M059J (cell line): ENCODE measurements at places on chromosomes 6 and 20. TPM values are rescaled to one million over a fixed set of nuclear protein-coding genes. Genes with fewer than 3 reads are reported as not detected.

Gene RHAG
- not detected in 2 replicates for total RNA-seq

Gene GJA1
- total RNA-seq = 39.2 and 54.5 TPM in 2 replicates

DNA sequence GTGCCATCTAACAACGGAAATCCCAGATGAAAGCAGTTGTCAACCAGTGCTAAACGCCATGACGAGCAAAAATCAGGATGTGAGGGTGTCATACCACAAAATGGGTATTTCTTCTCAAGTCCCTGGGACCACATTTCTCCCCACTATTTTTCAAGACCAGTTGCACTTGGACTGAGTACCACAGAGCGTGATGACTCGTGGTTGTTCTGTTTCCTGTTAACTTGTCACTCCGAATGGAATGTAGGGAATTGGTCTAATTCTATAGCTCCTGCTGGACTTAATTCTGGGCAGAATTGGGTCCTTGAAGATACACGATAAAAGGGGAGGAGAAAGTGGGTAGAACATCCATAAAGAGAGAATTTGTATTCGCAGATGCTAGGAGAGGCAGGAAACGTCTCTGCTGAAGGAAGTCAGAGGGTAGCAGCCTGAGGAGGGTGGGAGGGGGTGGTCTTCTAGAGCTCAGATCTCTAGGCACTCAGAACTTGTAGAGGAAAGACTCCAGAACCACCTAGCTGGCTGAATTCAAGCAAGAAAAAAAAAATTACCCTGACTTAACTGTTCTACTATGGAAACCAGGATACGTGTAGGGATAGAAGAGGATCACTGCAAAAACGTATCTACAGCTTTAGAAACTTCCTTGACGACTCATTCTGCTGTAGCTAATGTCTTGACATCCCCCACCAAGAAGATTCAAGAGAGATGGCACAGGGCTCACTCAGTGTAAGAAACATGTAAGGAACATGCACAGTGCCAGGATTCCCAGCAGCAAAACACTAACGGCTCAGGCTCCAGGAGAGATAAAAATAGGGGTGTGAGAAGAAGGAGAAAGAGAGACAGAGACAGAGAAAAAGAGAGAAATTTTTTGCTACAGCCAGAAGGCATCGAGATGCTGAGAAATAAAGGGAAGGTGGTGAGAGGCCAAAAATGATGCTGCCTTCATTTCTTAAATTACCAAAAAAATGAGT lies 494.7 kb downstream of the CD83 start:
- peak; percentile 57 for DNase-seq

DNA sequence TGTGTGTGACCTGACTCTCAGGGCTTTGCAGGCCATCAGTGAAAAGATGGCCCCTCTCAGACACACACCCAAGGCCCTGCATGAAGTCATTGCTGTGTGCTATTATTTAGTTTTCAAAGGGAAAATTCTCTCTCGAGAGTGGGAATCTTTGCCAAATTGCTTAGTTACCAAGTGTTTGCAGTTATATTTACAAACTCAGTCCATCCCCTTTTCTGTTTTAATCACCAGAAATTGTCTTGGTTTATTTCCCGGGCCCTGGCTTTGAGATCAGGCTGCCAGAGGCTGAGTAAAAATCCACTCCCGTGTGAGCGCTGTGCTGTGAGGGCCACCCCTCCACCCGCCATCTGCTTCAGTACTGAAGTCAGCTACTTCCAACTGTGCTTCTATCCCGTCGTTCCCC lies 163.1 kb downstream of the SOD2 start:
- DNase-seq = no peak

GRCh38 chr20:5001174-5002076 lies at the start of gene SLC23A2:
Gene SLC23A2 (minus strand): TSS chr20:5001510. CDS start chr20:4932562, 68,948 bp downstream.
- peak; percentile 55 for DNase-seq

GRCh38 chr6:21420146-21420878 lies 173.2 kb upstream of the SOX4 start:
- no peak for DNase-seq

GRCh38 chr6:132354517-132355167 lies 46.6 kb downstream of the MOXD1 start:
- peak; percentile 74 for DNase-seq

Gene CARMIL1
- total RNA-seq = 13.9 and 20.3 TPM in 2 replicates

- peak; percentile 21 for DNase-seq
Observed at GRCh38 chr6:133555685-133556084, 314.5 kb downstream of the EYA4 start.

GRCh38 chr6:143632894-143633293 lies 44.9 kb upstream of the PHACTR2 start:
- no peak for DNase-seq

DNA sequence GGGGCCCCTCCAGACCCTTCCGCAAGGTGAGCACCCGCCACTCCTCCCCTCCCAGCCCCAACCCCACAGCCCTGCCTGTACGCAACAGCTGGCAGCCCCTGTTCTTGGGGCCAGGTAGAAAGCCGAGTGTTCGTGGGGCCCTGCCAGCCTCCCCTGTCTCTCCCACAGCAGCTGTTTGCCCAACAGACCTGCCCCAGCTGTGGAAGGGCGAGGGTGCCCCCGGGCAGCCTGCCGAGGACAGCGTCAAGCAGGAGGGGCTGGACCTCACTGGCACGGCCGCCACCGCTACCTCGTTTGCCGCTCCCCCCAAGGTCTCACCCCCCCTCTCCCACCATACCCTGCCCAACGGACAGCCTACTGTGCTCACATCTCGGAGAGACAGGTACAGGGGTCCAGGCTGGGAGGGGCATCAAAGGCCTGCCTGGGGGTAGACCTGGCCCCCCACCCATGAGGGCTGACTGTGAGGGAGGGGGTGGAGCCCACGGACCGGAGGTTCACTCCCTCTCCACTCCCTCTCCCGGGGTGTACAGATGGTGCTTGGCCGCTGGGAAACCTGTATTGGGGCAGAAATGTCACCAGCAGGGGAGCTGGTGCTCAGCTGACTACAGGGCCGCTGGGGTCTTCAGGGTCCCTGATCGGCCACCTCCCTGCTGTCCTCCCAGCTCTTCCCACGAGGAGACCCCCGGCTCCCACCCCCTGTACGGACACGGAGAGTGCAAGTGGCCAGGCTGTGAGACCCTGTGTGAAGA lies 41.1 kb downstream of the FOXP4 start:
- no peak for DNase-seq

DNA sequence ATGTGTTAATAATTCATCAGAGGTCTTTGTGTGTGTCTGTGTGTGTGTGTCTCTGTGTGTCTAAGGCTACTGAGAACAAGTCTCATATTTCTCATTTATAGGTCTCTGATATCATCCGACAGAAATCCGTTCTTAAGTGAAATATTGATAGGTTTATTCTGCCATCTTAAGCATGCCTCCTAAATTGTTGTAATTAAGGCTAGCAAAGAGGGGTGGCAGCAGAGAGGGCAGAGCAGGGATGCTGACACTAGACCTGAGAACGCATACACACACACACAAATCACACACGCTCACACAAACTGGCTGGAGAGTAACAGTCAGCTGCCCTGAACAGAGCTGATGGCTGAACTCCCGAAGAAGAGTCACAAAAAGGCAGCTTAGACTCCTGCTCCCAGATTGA lies 84.9 kb upstream of the LRFN2 start:
- no peak for DNase-seq

Gene PNPLA1
- total RNA-seq = 0.05 and 0.27 TPM in 2 replicates

DNA sequence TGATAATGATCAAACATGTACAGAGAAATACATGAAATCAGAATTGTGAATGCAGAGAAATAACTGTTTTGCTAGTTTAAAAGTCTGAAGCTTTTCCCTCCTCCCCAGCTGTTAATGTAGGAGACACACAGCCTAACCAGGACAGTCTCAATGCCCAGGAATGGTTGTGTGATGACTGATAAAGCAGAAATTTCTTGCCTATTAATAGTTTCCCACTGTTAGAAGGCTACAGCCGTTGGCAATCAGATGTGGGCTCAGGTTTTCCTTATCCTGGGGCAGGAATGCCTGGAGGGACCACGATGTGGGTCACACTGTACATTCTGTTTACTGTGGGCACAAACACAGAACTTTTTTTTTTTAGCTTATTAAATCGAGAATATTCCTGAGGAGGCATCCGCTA lies 1.9 kb downstream of the PPP1R3D start:
- DNase-seq = peak; percentile 93

GRCh38 chr6:13397359-13398068 lies 69.2 kb upstream of the TBC1D7 start:
- DNase-seq = no peak

- DNase-seq = peak; percentile 96
Observed at GRCh38 chr6:155223646-155224451, 40.0 kb upstream of the CLDN20 start.

DNA sequence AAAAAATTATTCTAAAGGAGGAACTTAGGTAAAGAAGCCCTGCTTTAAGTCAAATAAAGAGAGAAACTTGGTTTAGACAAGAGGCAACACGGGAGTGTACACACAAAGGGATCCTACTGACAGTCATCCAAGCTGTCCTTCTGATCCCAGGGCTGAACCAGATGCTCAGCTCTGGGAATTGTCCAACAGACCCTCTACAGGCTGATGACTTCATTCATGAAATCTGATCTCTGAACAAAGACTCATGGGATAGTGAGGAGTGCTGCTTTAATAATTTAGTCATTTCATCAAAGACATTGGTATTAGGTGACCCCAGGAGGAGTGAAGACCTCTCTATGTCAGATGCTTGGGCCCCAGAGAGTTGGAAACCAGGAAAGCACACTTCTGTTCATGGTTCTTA lies 65.6 kb upstream of the ARMH2 start:
- peak; percentile 37 for DNase-seq
